ENCODE measurements at places on chromosomes 2 and 18.

GRCh38 chr2:13030606-13031005 is 313.9 kb downstream of the TRIB2 start:
- no peak for DNase-seq

DNA sequence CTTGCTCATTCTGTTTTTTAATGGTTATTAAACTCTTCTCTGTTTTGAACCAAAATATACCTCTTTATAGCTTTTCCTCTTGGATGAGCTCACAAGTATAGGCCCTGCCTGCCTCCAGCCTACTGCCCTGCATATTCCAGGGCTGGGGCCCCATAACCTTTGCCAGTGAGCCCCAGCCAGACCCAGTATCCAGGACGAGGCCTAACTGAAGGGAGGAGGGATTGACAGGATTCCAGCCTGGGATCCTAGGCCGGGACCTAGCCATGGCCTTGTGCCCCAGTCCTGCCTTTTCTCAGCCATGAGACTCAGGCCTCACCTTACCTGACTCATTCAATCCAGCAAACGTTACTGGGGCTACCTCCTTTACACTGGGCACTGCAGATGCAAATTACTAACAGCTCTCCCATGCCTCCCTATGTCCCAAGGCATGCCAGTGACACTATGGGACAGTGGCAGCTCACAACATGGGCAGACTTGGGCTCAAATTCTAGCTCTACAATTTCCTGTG is 159.2 kb downstream of the DDX1 start:
- DNase-seq, result no peak

- DNase-seq, result no peak
These were observed 100.8 kb upstream of the MAP2 start for GRCh38 chr2:209322905-209323512.

- DNase-seq, result no peak
These were observed 208.5 kb downstream of the CAMKMT start for GRCh38 chr2:44570271-44570670.

DNA sequence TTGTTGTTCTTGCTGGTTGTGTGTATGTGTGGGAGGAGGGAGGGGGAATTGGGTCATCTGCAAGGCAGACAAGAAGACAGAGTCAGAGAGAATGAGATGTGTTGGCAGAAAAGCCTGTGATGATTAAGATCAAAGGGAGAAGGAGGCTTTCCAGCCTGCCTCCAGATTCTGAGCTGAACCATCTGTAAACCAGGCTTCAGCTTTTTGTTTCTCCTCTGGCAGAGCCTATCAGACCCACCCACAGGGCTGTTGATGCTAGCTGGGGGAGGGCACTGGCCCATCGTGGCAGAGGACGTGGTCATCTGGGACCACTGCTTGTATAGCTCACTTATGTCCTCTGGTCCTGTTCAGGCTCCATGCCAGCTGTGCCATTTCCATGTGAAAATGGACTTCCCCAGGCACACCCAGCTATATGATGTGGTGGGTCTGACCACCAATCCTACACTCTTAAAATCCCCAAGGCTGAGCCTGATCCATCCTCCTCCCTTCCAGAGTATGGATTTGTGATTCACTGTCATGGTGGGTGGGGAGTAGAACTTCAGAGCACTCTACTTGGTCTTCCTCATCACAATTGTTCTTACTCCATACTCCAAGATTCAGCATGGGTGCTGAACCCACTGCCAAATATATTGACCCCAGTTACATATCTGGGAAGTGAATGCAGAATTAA is 27.8 kb upstream of the COL6A3 start:
- DNase-seq, result no peak

DNA sequence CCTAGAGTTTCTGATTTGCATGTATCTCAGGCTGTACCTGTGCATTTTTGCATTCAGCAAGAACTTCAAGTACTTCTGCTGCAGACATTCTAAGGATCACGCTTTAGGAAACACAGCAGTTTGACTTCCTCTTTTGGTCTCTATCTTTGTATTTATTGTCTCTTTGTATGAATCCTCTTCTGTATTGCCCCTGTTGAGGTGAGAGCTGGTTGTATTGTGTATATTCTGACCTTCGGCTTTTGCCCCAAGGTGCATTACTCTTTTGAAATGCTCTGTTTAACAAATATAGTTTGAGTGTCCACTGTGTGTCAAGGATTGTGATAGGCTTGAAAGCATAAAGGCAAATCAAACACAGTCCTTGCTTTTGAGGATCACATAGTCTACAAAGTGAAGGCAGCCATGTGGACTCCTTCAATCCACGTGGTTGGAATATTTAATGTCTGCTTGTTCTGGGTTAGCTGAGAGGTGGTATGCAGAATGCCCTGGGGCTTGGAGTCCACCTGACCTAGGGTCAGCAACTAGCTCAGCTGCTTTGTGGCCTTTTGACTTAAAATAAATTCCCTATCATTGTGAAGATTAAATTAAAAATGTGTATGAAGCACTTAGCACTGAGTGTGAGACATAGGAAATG is 108.1 kb downstream of the LYPD6 start:
- no peak for DNase-seq

DNA sequence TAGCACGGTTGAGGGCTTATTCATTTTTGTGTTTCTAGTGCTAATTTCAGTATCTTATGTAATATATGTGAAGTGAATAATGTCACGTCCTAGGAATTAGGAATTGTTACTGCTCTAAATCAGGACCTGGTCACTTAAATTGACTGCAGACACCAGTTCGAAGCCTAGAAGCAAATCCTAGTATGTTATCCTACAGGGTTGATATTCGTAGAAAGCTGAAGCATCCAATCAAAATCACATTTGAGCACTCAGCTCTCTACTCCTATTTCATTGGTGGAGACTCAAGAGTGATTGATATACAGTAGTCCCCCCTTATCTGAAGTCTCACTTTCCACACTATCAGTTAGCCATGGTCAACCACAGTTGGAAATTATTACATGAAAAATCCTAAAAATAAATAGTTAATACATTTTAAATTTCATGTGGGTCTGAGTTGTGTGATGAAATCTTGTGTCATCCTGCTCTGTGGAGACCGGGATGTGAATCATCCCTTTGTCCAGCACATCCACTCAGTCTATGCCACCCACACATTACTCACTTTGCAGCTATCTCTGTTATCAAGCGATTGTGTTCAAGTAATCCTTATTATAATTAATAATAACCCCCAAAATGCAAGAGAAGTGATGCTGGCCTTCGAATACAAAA is 35.2 kb upstream of the SCN9A start:
- no peak for DNase-seq

Data from memory B cell (primary cell).